ENCODE measurements at places on chromosomes 2 and 18.

GRCh38 chr2:64637000-64637635, 16.6 kb downstream of the SERTAD2 start:
- DNase-seq, result no peak

DNA sequence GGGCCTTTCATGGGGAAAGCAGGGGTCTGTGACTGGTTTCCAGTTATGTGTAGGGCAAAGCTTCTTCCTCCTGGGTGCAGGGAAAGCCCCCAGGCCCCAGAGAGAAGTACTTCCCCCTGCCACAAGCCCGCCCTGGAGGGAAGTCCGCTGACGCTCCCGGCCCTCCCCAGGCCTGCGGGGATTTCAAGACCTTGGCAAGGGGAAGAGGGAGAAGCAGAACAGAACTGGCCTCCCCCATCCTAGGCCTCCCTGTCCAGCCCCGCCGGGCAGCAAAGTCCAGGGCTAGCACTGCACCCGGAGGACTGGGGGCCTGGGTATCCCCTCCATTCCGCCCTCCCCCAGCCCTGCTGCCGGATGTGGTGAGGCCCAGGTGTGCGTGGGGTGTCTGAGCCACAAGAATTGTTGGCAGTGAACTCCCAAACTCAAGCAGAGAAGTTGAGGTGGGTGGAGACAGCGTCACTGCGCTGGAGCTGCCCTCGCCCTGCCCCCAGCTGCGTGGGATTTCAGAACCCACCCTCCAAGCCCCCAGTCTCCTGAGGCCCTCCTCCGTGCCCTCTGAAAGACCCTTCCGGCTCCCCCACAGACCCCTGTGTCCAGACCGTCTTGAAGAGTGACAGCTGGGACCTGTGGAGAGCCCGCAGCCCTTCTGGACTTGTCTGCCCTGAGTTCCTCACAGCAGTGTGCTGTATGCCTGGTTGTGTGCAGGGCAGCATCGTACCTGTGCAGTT, 1.1 kb upstream of the DUSP2 start:
- DNase-seq, result peak; percentile 41

DNA sequence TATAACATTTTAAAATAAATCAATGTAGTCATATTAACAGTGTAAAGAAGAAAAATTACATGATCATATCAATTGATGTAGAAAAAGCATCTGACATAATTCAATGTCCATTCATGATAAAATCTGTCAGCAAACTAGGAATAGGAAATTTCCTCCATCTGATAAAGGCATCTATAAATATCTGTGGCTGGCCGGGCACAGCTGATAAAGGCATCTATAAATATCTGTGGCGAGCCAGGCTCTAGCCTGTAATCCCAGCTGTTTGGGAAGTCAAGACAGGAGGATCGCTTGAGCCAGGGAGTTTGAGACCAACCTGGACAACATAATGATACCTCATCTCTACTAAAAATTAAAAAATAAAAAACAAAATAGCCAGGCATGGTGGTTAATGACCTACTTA, 18.1 kb upstream of the RANBP2 start:
- no peak for DNase-seq

DNA sequence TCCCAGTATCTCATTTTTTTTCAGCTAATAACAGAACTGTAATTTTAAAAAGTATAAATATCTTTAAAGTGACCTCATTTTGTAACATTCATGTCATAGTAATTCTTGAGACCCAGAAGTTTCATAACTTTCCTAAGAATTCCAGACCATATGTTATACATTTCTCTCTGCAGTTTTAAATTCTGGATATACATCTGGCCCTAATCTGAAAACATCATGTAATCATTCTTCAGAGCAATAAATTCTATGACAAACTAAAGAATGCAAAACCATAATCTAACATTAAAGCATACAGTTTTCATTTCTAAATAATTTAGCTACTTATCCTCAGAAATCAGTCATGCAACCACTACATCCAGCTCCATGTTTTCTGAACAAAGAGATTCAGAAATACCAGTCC, 198.3 kb upstream of the SLC35G4 start:
- DNase-seq, result no peak

DNA sequence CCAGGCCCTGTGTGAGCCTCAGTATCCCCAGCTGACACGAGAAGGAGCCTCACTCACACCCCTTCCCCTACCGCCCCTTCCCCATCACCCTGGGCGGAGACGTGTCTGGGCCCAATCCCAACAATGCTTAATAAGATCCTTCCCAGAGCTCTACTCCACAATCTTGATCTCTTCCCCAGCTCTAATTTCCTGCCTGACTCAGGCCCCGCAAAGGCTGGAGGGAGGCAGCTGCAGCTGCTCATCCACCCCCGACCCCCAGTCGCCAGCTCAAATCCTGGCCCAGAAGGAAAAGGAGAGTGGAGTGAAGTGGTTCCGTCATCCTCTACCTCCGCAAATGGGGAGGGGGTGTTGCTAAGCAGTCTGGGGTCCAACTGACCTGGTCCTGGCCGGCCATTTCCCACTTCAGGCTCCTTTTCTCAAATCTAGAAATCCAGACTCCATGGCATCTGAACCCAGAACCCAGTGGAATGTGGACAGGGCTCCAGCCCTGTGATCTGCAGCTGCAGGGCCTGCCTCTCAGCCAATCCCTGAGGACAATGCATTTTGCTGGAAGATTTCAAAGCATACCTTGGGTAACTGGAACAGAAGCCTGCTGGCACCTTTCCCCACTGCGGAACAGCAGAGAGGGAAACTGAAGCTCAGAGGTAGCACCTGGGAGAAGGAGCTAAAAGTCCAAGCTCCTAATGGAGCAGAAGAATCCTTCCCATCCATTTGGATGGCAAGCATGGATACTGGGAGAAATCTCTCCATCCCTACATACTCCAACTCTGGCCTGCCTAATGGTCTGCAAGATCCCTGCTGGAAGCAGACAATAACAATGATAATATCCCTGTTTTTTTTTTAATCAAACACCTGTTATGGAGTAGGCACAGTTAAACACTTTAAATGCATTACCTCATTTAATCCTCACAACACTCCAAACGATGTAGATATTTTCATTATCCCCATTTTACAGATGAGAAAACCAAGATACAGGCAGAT, 5.6 kb upstream of the TNS1 start:
- DNase-seq, result peak; percentile 33

GRCh38 chr18:75115514-75115913, 93.4 kb downstream of the PTGR3 start:
- no peak for DNase-seq

- DNase-seq, result no peak
Observed at GRCh38 chr2:130892793-130893785, 56.4 kb downstream of the ARHGEF4 start.

- DNase-seq, result no peak
Observed at GRCh38 chr18:2368102-2368501, 203.2 kb downstream of the METTL4 start.

GRCh38 chr2:174485788-174486562, 854 bp downstream of the GPR155 start:
- DNase-seq, result peak; percentile 38

- DNase-seq, result peak; percentile 88
Observed at GRCh38 chr2:150169237-150169629, 318.2 kb downstream of the RND3 start.

GRCh38 chr2:192196421-192197194, 1.9 kb upstream of the TMEFF2 start:
- DNase-seq, result no peak

GRCh38 chr2:177332026-177332991, 60.3 kb upstream of the AGPS start:
- peak; percentile 84 for DNase-seq

GRCh38 chr2:109081374-109081773, 47.6 kb upstream of the SH3RF3 start:
- no peak for DNase-seq

DNA sequence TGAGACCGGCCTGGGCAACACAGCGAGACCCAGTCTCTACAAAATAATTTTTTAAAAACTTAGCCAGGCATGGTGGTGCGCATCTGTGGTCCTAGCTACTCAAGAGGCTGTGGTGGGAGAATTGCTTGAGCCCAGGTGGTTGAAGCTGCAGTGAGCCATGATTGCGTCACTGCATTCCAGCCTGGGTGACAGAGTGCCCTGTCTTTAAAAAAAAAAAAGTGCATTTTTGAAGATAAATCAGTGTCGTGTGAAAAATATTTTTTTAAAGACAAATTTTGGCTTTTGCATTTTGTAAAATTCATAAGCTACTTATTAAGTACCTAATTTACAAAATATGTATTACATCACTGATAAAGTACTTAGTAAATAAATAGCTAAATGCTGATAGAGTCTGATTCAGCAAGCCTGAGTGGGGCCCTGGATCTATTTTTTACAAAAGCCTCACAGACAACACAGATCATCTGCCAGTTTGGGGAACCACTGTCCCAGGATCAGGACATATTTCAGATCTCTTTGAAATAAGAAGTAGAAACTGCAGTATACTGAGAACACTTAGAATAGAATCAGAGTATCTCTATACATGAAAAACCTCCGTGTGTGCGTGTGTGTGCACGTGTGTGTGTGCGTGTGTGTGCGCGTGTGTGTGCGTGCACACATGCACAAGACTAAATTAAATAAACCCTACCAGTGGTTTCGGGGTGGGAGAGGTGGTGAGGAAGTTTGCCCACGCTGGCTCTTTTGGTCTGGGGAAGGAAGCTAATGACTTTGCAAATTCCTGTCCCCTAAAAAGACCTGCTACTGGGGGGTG, 61.6 kb downstream of the AAK1 start:
- DNase-seq, result peak; percentile 81

DNA sequence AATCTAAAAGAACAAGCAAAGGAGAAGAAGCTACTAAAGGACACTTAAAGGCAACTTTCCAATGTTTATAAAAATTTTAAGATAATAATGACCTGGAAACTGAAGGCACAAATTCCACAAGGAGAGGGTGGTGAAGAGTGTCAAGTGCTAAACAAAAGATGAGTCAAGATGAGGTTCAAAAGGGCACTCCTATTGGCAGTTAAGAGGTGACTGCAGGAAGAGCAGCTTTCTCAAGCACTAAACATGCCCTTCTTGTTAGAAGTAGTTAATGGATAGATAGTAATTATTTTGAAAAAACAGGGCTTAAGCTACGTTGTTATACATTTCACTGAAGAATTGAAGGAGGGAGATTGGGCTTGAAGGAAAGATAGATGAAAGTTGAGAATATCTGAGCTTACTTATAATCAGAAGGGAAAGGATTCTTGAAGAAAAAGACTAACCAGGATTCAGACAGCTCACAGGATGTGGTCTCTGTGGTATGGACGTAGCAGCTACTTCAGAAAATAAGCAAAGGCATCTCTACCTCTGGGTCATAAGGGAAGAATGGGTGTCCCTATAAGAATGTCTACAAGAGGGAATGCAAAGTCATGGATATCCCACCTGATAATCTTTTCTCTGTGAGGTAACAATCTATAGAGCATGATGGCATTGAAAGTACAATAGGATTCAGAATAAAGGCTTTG, 454.7 kb upstream of the SLC39A10 start:
- no peak for DNase-seq

- DNase-seq, result peak; percentile 73
Observed at GRCh38 chr18:32373995-32374394, 96.7 kb downstream of the GAREM1 start.

DNA sequence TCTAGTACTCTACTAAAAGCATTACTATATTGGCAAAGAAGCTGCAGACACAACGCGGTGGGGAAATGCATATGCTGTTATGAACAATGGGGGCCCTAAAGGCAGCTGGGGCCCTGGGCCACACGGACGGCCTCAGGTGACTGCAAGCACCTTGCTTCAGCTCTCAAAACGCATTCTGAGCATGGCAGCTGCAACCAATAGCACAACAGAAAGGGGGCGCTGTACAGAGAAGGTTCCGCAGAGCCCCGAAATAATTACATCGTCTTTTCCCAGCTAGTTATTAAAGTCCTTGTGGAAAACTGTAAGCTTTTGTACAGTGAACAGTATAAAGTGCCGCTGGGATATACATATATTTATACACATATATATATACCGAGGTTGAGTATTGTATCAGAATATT, 45.3 kb upstream of the PXDN start:
- DNase-seq, result no peak

- DNase-seq, result no peak
Observed at GRCh38 chr18:34875150-34875549, 165.1 kb downstream of the DTNA start.

DNA sequence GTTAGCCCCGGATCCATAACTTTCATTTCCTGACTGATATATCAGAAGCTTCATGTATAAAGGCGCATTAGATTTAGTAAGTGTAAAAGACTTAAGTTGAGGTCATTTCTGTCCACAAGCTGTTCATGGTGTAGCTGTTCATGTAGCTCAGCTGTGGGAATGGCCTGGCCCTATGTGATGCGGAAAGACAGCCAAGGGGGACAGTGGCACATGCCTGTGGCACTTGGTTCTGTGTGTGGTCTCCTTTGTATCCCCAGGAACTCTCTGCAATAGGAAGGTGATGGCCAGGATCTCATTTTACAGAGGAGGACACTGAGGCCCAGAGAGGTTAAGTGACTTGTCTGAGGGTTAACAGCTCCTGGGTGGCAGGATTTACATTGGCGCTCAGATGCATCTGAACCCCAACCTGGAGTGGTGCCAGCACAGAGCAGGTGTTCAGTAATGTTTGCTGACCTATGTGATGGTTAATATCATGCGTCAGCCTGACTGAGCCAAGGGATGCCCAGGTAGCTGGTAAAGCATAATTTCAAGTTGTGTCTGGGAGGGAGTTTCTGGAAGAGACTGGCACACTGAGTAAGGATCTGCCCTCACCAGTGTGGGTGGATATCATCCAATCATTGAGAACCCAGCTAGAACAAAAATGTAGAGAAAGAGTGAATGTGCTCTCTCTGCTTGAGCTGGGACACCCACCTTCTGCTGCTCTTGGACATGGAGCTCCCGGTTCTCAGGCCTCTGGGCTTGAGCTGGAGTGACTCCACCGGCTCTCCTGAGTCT, 25.4 kb downstream of the HPCAL1 start:
- no peak for DNase-seq

GRCh38 chr2:151649400-151649799, 84.9 kb downstream of the NEB start:
- DNase-seq, result no peak

GRCh38 chr2:127852388-127852787, 5.6 kb downstream of the POLR2D start:
- DNase-seq, result no peak

DNA sequence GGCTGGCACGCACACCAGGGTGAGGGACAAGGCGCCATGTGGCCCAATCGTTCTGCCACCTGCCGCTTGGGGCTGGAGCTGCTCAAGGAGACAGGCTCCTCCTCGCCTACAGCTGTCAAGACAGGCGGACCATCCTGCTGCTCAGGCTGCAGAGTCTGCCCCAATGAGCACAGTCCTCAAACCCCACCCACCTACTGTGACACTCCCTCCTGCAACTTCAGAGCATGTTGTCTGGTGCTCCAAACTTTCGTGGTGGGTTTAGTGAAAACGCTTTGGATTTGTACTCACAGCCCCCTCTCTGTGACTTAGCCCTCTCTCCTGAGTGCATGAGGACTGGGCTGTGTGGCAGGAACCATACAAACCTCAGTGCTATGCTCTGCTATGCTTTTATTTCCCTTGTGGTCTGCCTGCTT, 23.2 kb upstream of the SLC35F6 start:
- DNase-seq, result no peak
